ENCODE measurements at places on chromosomes 11 and 22. TPM values are rescaled to one million over a fixed set of nuclear protein-coding genes. Genes with fewer than 3 reads are reported as not detected.

OR51F2 gene
- total RNA-seq, result not detected

GLYAT gene
- not detected for total RNA-seq

IFITM1 gene
- not detected for total RNA-seq

CYB5R2 gene
- total RNA-seq, result 17.0 TPM

MPPED2 gene
- total RNA-seq, result not detected

MMP1 gene
- 0.43 TPM for total RNA-seq

UBQLNL gene
- 0.39 TPM for total RNA-seq

P4HA3 gene
- total RNA-seq, result 1.1 TPM

POU2AF2 gene
- total RNA-seq, result not detected

BDNF gene
- 0.39 TPM for total RNA-seq

BIRC3 gene
- total RNA-seq, result 0.54 TPM

APOL4 gene
- total RNA-seq, result not detected

OR4C45 gene
- total RNA-seq, result not detected

ZPR1 gene
- total RNA-seq, result 29.5 TPM

LRRC4C gene
- total RNA-seq, result under 0.01 TPM

TMEM45B gene
- not detected for total RNA-seq

KMT5B gene
- 42.8 TPM for total RNA-seq

GRM5 gene
- not detected for total RNA-seq

GAL gene
- not detected for total RNA-seq

C11orf16 gene
- not detected for total RNA-seq

PYGM gene
- total RNA-seq, result 0.22 TPM

CDKN1C gene
- 259 TPM for total RNA-seq

NPAS4 gene
- total RNA-seq, result not detected

KCNJ5 gene
- total RNA-seq, result 0.54 TPM

CCDC116 gene
- total RNA-seq, result 0.11 TPM

Measured in placental epithelial cell (primary cell).